ENCODE measurements at places on chromosomes 1 and 21.

GRCh38 chr1:41726899-41727748 is 191.6 kb downstream of the HIVEP3 start:
- DNase-seq: peak; percentile 72

DNA sequence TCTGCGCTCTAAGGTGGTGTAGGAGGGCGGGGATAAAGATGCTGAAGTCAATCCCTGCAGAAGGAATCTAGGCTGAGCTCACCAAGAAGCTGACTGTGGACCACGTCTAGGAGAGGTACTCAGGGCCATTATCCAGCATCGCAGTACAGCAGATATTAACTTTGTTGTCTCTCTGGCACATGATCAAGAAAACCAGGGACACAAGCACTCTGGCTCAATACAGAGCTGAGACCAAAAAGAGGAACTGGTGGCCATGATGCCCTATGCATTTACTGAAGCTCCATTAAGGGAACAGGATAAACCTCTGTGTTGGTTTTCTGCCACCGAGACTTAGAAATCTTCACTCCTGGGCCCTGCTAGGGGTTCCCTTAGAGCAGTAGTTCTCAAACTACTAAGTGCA is 38.0 kb upstream of the ANGPTL7 start:
- no peak for DNase-seq

DNA sequence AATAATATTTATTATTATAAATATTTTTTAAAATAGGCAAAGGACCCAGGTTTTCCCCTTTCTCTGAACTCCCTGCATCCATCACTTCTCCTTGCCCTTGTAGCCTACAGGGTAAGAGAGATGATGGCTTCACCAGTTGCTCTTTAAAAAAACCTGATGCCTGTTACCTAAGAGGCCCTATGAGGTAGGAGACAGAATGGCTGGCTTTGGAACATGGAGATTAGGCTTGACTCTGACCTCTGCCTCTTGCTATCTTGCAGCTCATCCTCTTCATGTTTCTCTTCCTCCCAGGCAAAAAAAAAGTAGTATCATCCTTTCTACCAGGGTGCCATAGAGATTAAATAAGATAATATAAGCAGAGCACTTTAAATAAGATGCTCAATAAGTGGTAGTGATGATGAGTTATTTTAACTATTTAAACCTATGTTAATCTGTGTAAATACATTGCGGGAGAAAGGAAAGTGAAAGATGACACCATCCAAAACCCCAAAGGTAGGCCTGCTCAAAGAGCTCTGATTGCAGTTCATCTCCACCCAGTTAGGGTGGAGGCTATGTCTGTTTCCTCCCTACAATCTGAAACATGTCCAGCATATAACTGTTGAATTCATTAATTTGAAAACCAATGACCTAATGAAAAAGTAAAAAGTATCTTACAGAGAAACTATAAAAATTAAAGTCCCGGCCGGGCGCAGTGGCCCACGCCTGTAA is 51.8 kb downstream of the RGS2 start:
- DNase-seq: no peak

DNA sequence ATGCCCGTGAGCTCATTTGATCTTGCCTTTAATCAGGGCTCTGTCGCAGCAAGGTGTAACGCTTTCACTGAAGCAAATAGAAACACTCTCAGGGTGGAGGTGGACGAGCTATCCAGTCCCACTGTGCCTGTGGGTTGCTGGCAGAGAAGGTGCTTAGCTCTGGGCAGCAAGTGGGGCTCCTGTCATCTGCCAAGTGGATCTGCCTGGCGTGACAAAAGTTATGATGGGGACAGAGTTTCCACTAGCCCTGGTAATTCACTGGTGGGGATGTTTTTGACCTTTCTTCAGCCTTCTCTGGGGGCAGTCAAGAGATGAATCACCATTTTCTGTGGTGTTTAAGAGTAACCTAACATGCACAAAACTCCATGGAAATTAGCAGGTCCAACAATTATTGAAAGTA is 71.3 kb upstream of the EDEM3 start:
- DNase-seq: no peak

- no peak for DNase-seq
These were observed 2.3 kb downstream of the UTP11 start for GRCh38 chr1:38014724-38015424.

DNA sequence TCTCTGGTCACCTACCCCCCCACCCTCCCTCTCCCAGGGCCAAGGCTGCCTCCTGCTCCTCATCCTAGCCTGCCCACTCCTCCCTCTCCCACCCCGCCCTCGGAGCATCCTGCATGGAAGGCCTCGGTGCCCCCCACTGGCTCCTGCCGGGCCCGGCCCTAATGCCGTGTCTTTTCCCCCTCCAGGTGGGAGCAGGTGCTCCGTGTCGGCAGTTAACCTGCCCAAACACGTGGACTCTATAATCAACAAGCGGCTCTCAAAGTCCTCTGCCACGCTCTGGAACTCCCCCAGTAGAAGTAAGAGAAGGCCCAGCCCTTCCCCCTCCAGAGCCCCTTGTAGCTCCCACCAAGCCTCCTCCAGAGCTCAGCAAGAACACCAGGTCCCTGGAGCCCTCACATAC is 18.8 kb downstream of the MAP7D1 start:
- DNase-seq: no peak

- DNase-seq: no peak
These were observed 16.6 kb upstream of the ABCG1 start for GRCh38 chr21:42202321-42202720.

DNA sequence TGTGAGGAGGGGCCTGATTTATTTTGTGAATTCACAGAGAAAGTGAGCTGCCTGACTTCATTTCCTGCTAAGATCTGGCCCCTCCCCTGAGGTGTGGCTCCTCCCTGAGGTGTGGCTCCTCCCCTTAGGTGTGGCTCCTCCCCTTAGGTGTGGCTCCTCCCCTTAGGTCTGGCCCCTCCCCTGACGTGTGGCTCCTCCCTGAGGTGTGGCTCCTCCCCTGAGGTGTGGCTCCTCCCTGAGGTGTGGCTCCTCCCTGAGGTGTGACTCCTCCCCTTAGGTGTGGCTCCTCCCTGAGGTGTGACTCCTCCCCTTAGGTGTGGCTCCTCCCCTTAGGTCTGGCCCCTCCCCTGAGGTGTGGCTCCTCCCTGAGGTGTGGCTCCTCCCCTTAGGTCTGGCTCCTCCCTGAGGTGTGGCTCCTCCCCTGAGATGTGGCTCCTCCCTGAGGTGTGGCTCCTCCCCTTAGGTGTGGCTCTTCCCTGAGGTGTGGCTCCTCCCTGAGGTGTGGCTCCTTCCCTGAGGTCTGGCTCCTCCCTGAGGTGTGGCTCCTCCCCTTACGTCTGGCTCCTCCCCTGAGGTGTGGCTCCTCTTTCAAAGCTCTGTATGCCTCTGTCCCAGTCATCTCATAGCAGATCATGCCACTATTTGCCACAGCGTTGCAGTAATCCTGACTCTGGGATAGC is 26.9 kb upstream of the LRRC3 start:
- DNase-seq: no peak

DNA sequence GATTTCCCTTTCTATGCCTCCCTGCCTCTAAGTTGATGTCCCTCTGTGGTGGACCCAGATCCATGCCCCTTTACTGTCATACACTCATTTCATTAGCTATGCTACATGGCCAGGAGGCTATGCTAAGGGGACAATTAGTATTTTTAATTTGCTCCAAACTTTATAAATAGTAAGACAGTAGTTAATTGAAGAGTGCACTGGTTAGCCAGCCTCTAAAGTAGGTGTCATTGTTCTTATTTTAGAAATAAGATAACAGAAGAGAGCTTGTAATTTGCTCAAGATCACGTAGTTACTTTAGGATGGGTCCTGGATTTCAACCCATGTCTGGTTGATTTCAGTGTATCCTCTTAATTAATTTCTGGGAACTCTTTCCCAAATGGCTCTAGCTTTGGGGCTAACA is 29.4 kb upstream of the GNG12 start:
- no peak for DNase-seq

- no peak for DNase-seq
These were observed 15.2 kb downstream of the PTPRF start for GRCh38 chr1:43545695-43546387.

DNA sequence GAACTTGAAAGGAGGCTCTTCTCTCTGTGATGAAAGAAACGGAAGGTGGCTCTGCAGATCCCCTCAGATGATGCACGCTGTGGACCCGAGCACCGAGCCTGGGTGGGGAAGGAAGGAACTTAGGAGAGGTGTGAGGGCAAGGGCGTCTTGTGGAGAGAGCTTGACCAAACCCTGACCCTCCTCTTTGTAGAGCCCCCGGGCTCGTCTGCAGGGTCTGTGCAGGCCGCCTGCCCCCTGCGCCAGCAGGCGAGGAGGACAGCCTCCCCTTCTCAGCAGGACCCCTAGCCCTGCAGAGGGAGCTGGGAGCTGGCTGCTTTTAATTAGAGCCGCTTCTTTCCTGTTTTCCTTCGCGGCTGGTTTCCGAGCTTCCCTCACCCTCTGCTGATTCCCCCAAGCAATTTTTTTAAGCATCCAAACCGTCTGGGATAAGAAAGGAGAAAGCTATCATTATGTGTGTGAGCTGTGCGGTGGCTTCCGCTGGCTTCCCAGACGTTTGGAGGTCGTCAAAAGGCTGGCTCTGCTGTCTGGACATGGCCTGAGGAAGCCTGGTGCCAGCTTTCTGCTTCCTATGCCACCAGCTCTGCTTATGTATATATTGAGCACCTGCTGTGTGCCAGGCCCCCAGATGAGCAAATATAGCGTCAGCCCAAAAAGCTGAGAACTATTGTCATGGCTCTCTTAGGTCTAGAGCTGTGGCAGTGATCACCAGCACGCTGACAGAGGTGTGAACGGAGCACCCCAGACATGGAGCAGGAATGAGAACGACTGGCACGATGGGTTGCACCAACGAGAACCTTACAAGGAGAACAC is 160.2 kb upstream of the IRF2BP2 start:
- DNase-seq: no peak

DNA sequence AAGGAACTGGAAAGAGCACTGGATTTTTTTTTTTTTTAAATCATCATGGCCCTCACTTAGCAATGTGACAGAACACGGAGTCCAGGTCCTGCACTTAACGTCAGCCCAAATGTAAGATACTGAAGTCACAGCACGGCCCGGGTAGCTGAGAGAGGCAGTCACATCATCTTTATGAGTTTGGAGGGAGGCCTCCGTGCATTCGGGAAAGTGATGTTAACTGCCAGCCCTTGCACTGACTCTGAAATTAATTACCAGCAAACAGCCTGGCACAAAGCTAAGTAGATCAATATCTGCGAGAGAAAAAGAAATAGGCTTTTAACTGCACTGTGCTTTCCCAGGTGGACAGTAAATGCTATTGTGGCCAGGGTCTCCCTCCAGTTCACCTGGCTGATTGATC is 109.5 kb upstream of the ADAR start:
- DNase-seq: no peak

DNA sequence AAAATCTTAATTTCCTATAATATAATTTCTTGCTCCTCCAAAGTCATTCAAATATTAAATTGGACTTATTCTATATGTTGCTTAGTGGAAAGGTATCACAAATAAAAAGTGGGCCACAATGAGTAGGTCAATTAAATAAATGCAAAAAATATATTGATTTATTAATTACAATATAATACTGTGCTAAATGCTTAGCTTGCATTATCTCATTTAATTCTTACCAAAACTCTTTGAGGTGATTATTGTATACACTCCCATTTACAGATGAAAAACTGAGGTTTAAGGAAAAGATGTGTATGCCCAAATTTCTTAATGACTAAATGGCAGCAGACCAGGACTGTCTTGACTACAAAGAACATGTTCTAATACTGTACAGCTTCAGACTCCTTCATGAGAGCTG is 325.3 kb upstream of the SGIP1 start:
- no peak for DNase-seq

DNA sequence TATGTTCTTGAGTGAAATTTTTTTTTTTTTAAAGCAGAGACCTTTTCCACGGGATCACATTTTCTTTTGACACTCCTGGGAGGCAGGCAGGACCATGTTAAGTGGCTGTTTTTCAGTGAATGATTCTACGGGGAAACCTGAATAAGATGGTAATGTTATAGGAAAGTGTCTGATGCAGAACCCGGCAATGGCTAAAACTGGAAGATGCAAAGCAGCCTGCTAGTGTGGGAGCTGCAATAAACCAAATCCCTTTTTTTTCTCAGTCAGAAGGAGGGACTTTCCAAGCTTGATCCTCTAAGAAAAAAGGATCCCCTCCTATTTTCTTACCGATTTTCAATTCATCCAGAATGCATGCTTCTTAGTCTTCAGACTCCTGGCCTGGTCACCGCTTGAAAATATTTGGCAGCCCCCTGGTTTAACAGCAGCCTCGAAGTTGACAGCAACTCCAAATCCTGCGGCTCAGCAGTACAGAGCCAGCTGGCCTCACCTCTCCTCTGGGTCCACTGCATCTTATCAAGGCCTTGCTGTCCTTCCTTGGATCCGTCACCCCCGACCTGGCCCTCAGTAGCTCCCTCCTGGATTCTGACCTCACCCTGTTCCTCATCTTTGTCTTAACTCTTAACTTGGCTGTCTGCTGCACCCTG is 5.6 kb downstream of the MX2 start:
- no peak for DNase-seq

DNA sequence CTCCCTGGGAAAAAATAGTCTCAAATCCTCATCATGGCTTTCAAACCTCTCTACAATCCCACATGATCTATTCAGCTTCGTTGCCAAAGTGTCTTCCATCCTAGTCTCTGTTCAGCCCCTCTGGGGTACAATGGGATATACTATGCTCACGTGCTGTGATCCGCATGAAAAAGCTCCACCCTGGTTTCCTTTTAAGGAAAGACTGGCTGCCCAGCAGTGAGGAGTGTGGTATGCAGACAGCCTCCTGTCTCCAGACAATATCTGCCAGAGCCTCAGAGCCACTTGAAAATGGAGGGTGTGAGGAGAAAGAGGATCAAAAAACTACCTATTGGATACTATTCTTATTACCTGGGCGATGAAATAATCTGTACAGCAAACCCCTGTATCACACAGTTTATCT is 194.5 kb downstream of the LHX8 start:
- DNase-seq: no peak

GRCh38 chr1:218459878-218460711 is 115.0 kb downstream of the TGFB2 start:
- DNase-seq: no peak

DNA sequence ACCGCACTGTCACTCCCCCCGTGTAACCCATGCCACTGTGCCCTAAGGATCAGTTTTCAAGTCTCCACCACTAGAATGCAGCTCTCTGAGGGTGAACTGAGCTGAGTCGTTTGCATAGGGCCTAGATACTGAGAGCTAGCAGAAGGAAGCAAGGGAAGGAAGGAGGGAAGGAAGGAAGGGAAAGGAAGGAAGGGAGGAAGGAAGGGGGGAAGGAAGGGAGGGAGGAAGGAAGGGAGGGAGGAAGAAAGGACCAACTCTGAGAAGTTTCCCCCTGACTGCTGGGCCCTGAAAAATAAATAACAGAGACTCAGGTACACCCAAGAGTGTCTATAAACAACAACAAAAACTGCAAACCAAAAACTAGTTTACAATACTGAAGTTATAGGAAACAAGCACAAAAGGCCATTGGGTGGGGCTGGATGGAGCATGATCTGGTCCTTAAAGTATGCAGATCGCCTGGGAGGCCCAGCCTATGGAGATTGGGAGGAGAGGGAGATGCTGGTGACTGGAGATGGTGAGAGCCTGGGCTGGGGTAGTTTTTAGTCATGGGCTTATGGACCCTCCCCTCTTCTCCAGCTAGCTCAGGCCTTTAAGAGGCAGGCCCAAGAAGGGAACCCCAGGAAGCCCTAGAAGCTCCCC is 1.7 kb upstream of the MRPS15 start:
- DNase-seq: no peak

GRCh38 chr1:184635347-184635979 is 119.2 kb downstream of the EDEM3 start:
- DNase-seq: no peak

- DNase-seq: no peak
These were observed at the start of gene SMPDL3B for GRCh38 chr1:27934818-27935549. TSS of gene SMPDL3B (plus strand) at chr1:27935000. CDS start at chr1:27935184, 184 bp downstream.
